ENCODE measurements at places on chromosomes 13 and 19.

- no peak for DNase-seq
These were observed 710 bp downstream of the SHD start for GRCh38 chr19:4279530-4280422.

DNA sequence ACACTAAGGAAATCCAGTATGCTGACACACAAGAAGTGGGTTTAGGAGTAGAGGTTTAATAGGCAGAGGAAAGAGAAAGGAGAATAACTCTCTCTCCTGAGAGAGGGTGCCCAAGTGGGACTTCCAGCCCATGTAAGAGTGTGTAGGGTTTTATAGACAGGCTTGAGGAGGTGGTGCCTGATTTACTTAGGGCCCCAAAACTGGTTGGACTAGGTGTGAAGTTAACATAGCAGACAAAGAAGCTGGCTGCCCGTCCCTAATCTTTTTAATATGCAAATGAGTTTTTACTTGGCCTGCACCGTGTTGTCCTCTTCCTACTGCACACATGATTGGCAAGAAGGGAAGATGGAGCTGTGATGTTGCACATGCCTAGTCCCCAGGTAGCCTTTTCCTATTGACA, 752.5 kb upstream of the SLITRK5 start:
- DNase-seq, result no peak

- DNase-seq, result no peak
These were observed 47.2 kb upstream of the ZNF737 start for GRCh38 chr19:20612711-20613316.

DNA sequence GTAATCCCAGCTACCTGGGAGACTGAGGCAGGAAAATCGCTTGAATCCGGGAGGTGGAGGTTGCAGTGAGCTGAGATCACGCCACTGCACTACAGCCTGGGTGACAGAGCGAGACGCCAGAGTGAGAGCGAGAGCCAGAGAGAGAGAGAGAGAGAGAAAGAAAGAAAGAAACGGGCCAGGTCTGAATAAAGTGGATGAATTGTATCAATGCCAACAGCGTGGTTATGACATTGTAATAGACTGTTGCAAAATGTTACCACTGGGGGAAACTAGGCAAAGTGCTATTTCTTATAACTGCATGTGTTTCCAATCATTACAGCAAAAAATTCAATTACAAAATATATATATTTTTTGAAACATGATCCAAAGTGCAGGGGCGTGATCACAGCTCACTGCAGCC, 11.8 kb upstream of the BTBD2 start:
- DNase-seq, result no peak

DNA sequence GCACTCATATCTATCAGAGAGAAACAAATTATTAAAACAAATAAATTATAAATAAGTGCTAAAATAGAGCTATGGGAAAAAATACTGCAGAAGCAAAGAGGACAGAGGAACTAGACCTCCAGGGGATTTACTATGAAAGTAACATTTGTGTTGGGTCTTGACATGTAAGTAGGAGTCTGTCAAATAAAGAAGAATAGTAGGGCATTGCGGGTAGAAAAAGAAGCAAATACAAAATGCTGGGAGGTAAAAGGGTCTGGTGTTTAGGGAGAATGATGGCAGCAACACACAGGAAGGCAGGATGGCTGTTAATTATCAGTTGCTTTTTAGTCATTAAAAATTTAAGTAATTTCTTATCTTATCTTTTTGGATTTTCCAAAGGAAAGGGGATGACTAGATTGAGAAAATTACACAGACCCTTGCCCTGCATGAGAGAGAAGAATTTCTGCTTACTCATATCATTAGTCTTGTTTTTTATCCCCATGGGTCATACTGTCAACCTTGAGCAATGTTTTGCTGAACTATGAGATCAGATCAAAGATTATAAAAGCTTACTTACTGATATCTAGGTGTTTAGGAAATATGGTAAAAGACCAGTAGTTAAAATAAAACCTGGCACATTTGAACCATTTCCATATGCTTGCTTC, 472.7 kb downstream of the DIAPH3 start:
- DNase-seq, result no peak

DNA sequence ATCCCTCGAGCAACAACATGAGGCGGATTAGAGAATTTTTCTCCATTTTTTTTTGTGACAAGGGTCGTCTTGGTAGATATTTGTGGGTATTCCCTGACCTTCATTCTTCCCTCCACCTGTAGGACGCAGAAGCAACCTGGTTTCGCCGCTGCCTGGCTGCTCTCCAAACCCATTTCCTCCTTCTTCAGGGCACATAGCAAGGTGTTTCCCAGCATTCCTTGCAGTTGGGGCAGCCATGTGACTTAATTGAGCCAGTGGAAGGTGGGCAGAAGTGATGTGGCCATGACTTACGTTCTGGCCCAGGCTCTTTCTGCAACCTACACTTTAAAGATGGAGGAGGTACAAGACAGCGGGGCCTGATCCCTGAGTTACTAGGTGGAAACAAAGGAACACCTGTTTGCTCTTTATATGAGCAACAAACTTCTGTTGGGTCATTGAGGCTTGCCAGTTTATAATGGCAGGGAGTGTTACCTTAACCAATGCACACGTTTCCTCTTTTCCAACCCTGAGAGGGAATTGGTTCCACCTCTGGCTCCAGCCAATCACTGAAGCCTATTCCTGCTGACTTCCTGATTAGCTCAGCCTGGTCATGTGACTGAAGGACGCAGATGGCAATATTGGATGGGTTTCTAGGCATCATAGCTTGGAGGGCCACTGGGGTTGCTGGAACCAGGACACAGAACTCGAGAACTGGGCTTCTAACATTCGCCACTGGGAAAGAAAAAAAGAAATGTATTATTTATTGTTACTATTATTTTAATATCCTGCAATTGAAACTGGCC, 30.8 kb upstream of the ZNRF4 start:
- no peak for DNase-seq

DNA sequence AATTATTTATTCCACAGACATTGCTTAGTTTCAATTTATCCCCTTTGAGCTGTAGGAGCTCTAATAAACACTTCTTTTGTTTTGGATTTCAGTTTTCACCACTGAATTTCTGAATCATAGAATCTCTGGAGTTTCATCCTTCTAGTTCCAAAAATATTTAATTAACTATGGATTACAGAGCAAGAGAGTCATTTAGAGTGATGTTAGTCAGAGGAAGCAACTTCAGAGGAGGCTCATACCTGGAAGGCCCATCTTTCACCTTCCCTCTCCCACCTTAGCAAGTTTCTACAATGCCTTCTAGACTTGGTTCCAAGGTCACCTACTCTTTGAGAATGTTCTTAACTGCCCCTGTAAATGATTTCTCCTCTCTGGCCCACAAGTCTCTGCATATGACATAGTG, 353.2 kb downstream of the SPRY2 start:
- no peak for DNase-seq

GRCh38 chr13:51942189-51942588, 69.1 kb downstream of the ATP7B start:
- peak; percentile 41 for DNase-seq

DNA sequence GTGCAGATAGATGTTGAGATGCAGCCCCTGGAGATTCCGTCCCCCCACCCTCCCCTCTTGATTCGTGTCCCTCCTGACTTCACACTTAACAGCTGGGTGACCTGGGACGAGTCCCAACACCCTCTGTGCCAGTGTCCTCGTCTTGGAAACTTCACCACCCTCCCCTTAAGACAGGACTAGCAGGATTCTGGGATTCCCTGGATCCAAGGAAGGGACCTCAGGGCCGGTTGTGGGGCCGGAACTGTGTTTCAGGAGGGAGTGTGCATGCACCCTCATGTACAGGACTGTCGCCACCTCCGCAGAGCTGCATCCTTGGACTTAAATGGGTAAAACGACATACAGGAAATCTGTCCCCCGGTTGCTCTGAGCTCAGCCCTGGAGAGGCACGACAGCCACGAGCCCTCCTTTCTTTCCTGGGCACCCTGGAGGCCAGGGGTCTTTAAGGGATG, 990 bp downstream of the MYO9B start:
- peak; percentile 21 for DNase-seq

GRCh38 chr19:49331616-49332055, 3.6 kb upstream of the CD37 start:
- DNase-seq, result peak; percentile 81

DNA sequence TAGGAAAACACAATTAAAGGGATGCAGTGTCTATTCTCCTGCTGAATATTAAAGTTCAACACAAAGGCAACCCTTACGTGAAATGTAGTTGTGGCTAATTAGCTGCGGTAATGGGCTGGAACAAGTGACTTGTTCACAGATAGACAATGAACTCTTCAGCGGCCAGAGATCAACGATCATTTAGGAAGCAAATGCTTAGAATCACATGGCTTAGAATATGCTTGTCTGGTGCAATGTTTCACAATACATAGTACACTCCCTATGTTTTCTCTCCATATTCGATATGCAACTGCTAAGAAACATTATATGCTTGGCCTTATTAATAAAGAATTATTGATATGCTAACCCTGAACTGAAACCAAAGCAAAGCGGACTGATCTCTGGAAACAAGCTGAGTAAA, 25.7 kb upstream of the MTUS2 start:
- no peak for DNase-seq

- DNase-seq, result no peak
These were observed 13.1 kb upstream of the MEDAG start for GRCh38 chr13:30892966-30893365.

DNA sequence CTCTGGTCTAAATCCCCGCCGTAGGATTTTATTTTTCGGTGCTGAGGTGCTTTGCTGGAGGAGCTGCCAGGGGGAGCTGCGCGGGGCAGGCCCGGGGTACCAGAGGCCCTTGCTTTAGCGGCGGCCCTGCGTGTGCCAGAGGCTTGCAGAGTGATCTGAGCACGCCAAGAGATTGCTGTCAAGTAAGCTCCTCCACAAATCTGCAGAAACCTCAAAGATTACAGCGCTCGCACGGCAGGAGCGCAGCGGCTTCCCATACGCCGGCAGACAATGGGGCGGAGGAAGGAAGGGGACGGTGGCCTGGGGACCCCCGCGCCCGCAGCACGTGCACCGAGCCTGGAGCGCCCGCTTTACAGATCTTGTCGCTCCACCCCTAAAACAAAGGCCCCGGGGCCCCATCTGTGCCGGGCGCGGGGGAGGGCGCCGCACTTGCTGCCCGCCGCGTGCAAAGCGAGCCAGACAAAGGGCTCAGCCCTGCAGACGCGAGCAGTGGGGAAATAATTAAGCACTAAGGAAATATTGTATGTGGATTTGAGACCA, 9.1 kb upstream of the C19orf12 start:
- no peak for DNase-seq

DNA sequence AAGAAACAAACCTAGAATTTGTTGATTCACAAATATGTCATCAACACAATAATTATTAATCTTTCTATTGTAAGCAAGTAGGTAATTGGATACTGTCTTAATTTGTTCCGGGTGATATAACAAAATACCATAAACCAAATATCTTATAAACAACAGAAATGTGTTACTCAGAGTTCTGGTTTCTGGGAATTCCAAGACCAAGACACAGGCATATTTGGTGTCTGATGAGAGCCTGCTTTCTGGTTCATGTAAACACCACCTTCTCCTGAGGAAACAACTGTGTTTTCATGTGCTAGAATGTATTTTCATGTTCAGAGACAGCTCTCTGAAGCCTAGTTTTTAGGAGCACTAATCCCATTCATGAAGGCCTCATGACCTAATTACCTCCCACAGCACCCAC, 1819.5 kb downstream of the SLITRK5 start:
- DNase-seq, result no peak

DNA sequence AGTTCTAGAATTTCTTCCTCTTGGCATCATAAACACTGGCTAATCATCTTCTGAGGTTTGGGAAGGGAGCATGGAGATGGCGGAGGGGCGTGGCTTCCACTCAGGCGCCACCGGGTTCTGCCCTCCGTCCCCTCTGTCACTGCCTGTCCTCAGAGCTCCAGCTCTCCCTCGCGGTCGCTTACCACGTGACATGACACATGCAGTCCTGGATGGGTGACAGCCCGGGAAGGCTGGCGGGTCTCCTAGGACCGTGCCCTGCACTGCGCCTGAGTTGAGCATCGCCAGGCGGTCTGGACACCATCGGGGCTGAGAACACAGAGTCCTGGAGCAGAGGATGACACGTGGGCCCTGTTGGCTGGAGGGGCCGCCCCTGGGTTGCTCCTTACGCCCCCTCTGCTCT, 123.3 kb downstream of the RAB20 start:
- DNase-seq, result no peak

GRCh38 chr13:114129649-114130062, 2.8 kb downstream of the RASA3 start:
- DNase-seq, result no peak

DNA sequence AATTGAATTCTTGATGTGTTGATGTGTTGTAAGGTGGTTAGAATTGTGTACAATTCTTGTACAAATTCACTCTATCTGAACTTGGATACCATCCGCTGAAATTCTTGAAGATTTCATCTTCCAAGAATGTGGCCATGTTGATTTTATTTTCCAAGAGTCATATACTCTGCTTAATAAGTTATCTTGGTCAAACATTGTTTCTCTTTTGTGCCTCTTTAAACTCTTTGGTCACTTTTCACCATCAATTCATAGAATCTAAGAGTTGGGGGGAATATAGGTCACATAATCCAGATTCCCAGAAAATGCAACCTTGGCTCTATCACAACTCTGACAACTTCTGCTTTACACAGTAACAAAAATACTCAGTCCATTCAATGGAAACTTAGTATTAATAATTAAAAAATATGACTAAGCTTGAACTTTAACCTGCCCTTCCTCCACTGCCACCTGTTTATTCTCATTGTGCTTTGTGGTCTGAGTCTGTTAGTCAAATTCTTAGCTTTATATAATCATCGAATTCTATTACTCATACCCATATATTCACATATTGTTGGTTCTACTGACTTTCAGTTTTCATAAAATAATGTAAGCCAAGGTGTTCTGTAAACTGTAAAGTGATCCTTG, 373.2 kb downstream of the LMO7 start:
- no peak for DNase-seq

- no peak for DNase-seq
These were observed 10.0 kb upstream of the C19orf33 start for GRCh38 chr19:38294090-38294489.

GRCh38 chr13:37539976-37540605, 58.5 kb downstream of the POSTN start:
- no peak for DNase-seq

- DNase-seq, result no peak
These were observed 24.1 kb upstream of the SLITRK1 start for GRCh38 chr13:83906240-83906820.

DNA sequence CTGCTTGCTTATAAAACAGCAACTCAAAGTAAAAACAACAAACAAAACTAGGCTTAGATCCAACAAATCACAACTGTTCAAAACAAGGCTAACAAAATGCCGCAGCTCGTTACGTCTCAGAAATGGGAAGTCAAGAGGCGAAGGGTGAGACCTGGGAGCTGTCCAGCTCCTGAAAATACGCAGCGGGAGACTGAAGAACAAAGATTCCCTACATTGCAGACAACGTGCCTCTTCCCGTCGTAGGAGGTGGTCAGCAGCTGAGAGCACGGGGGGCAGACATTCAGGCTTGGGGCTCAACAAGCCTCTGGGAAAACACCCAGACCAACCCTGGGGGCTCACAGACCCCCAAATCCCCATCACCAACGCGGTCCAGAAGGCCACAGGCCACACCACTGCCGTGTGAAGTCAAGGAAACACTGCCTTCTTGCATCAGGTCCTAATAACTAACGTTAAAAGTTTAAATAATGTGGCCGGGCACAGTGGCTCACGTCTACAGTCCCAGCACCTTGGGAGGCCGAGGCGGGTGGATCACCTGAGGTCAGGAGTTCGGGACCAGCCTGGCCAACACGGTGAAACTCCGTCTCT, 13.5 kb downstream of the PLPP2 start:
- DNase-seq, result no peak
